Stomach (tissue), 19 donors: ENCODE measurements at places on chromosomes 1 and 21.

- DNase-seq: no peak
Measured at GRCh38 chr1:51324251-51325010, 5.9 kb downstream of the TTC39A start.

- DNase-seq: no peak
Measured at GRCh38 chr1:117846674-117847425, 82.6 kb downstream of the GDAP2 start.

- peak; percentile 86 for DNase-seq
Measured at GRCh38 chr1:207919523-207920170, 8.7 kb upstream of the CD34 start.

- DNase-seq: peak; percentile 62
Measured at GRCh38 chr1:75203415-75204277, 69.5 kb downstream of the LHX8 start.

GRCh38 chr1:155910621-155911121 is 478 bp downstream of the RIT1 start:
- peak; percentile 57 for DNase-seq

GRCh38 chr1:66540434-66541032 is 6.6 kb downstream of the SGIP1 start:
- DNase-seq: no peak

- no peak for DNase-seq
Measured at GRCh38 chr1:216881695-216882094, 158.5 kb upstream of the ESRRG start.

GRCh38 chr1:200775850-200776249 is 37.2 kb downstream of the CAMSAP2 start:
- no peak for DNase-seq

DNA sequence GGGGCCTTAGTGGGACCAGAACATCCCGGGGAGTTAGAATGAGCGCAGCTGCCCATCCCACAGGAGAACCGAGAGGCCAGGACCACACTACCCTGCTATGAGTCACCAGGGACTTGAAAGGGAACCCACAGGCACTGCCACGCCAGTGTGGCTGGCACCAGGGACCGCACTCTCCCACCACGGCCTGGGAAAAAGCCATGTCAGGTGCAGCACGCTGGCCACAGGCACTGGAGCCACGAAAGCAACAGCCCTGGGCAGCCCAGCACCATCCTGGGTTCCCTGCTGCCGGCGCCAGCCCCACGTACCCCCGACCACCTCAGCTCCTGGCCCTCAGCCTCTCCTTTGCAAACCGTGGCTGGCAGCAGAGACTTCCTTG is 14.1 kb upstream of the TMEM240 start:
- DNase-seq: no peak

DNA sequence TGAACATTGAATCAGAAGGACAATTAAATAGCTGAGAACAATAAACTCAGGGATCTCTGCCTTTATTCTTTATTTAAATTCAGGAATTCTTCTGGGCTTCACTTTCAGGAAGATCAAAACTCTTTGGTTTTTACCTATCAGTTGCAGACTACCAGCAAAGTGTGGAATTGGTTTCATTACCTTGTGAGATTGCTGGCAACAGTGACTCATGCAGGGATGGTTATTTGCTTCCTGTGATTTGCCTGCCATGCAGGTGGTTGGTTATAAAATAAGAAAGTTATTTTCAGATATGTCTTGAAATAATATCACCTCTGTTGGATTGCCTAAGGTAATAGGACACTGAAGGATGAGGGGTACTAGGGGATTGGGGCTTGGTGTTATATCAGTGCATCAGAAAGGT is 204.6 kb downstream of the PTBP2 start:
- no peak for DNase-seq

GRCh38 chr1:235855811-235856429 is 10.8 kb downstream of the LYST start:
- no peak for DNase-seq

- no peak for DNase-seq
Measured at GRCh38 chr1:23288671-23289070, 55.4 kb downstream of the HNRNPR start.

DNA sequence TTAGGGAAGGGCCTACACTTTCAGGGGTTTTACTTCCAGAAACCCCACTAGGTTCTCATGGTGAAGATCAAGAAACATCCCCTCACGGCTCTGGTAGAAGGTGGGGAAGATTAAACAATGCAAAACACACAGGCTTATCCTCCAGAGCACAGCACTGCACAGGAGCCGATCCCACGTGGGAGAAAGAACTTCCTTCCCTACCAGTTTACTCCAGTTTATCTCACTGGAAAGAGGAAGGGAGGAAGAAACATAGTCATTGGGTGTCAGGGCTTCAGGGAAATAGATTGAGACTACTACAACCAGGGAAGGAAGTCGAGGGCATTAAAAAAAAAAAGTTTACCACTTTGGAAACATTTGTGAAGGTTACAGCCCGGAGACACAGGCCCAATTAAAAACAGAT is 164.4 kb downstream of the NTPCR start:
- DNase-seq: no peak

- no peak for DNase-seq
Measured at GRCh38 chr1:166951050-166951449, 24.3 kb downstream of the ILDR2 start.

- DNase-seq: peak; percentile 92
Measured at GRCh38 chr1:33055210-33056008, 18.7 kb upstream of the AK2 start.

DNA sequence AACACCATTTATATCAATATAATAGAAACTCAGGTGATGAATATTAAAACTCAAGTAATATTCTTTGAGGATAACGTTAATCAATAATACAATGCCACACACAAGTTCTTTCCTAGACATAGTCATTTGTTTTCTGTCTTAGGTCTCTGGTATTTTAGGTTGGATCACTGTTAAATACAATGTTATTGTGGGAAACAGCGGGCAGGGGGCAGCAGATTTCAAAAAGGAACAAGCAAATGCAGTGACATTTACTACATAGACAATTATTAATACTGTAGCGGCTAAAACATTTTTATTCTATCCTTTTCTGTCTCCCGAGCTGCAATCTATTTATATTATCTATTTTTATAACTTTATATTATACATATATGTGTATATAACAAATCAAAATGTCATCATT is 186.4 kb upstream of the ZNHIT6 start:
- peak; percentile 62 for DNase-seq

DNA sequence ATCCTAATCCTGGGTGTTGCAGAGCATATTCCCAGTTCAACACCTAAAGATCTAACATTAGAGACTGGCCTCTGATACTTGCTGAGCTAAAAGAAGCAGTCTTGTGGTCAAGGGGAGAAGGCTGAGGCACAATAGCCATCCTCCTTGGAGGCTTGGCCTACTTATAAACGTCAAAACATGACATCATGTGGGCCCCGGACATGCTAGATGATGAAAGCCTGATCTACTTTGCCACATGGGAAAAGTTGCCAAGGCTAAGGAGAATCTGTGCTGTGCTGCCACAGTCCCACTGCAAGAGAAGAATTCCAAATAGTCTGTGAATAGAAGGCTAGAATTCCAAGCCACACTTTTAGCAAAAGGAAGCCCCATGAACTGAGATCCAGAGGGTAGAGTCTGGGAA is 43.9 kb upstream of the SAMD13 start:
- DNase-seq: no peak

- DNase-seq: peak; percentile 77
Measured at GRCh38 chr1:31701091-31701736, 2.6 kb downstream of the COL16A1 start.

DNA sequence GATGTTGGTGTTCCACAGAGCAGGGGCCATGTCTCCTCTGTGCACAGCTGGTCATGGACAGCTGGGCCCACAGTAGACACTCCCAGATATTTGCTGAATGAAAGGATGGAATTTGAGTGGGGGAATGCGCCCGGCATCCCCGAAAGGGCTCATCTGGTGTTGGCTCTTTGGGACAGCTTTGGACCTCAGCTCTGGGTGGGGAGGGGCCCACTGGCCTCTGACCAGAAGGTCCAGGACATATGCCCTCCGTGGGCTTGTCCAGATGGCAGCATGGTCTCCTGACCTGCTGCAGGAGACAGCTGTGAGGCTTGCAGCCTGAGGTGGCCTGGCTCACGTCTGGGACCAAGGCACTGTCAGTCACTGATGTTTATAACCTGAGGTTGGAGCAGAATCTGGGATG is 160.4 kb upstream of the AJAP1 start:
- no peak for DNase-seq

DNA sequence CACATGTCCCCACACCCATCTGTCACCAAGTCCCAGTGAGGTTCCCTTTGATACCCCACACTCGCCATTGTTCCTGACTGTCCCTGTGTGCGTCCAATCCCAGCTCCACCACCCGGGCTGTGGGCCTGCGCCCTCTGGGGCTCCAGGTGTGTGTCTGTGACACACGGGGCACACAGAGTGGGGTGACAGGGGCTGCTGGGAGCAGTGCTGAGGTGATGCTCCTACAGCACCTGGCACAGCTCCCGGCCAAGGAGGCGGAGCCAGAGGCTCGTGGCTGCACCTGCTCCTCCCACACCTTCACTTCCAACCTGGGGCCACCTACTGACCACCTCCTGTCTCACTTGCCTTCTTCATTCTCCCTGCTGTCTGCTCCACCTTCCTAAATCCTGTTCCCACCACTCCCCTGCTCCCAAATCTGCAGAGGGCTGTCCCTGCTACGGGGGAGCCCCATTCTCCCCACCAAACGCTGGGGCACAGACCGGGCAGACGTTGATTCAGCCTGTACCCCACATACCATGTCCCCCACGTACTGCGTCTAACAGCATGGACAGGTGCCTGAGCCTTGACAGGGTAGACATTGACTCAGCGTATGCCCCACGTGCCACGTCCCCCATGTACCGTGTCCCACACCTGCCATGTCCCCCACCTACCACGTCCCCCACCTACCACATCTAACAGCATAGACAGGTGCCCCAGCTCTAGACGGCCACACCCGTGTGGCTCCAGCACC is 16.4 kb downstream of the WDR4 start:
- DNase-seq: peak; percentile 52

GRCh38 chr1:245493029-245493428 is 338.2 kb downstream of the KIF26B start:
- DNase-seq: no peak

DNA sequence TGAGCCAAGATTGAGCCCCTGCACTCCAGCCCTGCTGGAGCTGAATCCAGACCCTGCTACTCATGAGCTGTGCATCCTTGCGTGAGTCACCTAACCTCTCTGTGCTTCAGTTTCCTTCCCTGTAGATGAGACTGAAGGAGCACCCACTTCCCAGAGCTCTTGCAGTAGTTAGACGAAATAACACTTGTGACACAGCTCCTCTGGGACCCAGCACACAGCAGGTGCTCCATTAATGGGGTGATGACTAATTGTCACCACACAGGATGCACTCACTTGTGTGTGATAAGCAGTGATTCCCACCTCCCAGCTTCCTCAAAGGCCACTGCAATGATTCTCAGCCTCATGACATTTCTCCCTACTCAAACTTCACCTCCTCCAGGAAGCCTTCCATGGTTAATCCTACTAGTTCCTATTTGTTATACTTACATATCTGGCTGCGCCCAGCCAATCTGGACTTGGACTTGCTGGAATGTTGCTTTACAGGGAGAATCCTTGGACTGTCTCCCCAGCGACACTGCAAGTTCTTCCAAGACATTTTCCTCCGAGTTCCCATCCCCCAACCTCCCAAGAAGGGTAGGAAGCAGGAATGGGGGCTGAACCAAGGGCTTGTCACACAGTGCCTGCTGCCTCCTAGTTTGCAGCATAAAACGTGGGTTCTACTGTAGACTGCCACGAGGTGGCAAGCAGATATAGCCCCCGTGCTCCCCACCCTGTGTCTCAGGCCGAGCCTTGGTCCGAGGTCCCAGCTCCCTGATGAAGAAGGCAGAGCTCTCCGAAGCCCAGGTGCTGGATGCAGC is 17.2 kb downstream of the DRAXIN start:
- DNase-seq: no peak

- DNase-seq: no peak
Measured at GRCh38 chr1:13888351-13888986, 188.5 kb downstream of the PRDM2 start.

DNA sequence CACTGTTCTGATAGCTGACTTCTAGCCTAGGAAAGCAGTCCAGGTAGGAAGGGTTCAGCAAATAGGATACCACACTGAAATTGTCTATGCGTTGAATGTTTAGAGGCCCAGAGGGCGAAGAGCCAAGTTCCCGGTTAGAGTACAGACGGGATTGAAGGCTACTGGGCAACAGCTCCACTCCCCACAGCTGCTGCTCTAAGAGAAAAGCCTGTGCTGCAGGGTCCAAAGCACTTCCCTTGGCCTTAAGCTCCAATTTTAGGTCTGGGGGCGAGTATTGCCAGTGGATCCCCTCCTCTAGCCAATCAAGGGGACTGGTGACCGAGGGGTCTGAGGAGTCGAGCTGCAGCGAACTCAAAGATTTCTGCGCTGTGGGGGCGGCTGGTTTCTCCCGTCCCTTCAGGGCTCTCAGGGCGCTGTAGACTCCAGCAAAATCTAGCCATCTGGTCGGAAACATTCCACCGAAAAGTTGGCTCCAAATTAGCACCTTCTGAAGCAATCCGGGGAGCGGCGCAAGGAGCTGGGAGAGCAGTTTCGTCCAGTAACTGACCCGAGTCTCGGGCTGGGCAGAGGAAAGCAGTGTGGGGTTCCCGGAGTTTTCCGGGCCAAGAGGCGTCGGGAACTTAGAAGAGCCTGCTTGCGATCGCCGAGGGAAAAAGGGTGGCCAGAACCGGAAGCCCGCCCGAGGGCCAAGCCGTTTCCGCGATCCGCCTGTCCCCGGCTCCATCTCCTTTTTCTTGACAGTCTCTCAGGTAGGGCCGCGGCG is 748 bp downstream of the PPP1R15B start:
- DNase-seq: peak; percentile 80
